ENCODE measurements at places on chromosomes 11 and 22.
A peak's percentile ranks its signal among the peaks of the same experiment; 100 is the strongest.

- no peak for DNase-seq
These were observed 53.5 kb upstream of the SLC35C1 start for GRCh38 chr11:45751430-45751829.

- no peak for DNase-seq
These were observed 7.8 kb downstream of the UCP2 start for GRCh38 chr11:73974604-73975478.

DNA sequence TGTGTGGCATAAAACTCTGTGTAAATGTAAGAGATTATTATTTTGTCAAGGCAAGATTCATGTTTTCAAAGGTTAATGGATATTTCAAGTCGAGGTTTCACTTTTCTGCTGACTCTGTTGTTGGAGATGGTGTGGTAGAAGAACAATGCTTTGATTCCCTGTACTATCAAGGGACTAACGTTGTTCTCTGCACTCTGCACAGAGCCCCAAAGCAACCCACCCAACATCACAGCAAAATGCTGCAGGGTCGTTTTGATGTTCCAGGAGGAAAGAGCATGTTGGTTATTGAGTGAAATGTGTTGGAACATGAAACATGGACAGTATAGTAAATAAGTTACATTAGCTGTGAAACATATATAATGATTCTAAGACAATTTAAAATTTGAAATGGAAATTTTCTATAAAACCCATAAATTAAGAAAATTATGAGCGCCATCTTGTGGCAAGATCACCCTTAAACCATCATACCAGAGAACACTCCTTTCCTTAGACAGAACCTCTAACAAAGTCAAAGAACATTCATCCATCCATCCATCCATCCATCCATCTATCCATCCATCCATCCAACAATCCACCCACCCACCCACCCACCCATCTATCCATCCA, 164.4 kb upstream of the ZBED5 start:
- no peak for DNase-seq

GRCh38 chr11:62554387-62555167, 8.0 kb upstream of the AHNAK start:
- DNase-seq: no peak

DNA sequence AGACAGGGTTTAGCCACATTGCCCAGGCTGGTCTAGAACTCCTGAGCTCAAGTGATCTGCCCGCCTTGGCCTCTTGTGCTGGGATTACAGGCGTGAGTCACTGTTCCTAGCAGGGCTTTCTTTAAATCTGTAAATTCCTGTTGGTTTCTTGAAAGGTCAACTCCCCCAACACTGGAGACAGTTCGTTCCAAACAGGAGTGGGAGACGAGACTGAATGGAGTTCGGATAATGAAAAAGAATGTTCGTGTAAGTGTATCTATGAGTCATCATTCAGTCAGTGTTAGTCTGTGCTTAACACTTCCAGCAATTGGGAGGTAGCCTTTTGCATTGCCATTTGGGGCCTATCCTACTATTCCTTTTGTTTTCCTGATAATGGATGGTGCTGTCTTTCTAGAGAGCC, 10.0 kb upstream of the BACE1-AS start:
- no peak for DNase-seq

- no peak for DNase-seq
These were observed 3.8 kb downstream of the IFITM5 start for GRCh38 chr11:295351-296170.

- no peak for DNase-seq
These were observed 661.4 kb upstream of the FAT3 start for GRCh38 chr11:91563176-91563575.

GRCh38 chr11:75823415-75823814, 8.4 kb downstream of the UVRAG start:
- no peak for DNase-seq

- DNase-seq: no peak
These were observed 25.5 kb downstream of the CHORDC1 start for GRCh38 chr11:90197377-90197776.

DNA sequence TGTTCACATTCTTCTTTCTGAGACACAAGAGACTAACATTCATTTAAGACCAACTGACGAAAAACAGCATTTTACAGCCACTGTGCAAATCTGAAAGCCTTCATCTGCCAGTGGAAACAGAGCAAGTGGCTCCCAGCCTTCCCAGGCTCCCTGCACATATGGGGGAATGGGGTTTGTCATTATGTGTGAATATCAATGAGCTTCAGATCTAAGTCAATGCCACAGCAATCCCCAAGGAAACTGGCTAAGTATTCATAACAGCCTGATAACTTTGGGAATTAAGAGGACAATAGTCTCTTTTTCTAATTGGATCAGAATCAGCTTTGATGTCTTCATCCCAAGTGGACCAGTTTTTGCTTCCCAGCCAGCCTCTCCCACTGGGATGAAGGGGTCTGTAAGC, 66.9 kb downstream of the ABTB2 start:
- no peak for DNase-seq

- no peak for DNase-seq
These were observed 9.4 kb downstream of the LHFPL7 start for GRCh38 chr22:24937114-24937513.

- no peak for DNase-seq
These were observed 29.3 kb downstream of the RRP7A start for GRCh38 chr22:42490243-42490832.

- DNase-seq: no peak
These were observed 232.8 kb downstream of the LARGE1 start for GRCh38 chr22:33687464-33687863.

DNA sequence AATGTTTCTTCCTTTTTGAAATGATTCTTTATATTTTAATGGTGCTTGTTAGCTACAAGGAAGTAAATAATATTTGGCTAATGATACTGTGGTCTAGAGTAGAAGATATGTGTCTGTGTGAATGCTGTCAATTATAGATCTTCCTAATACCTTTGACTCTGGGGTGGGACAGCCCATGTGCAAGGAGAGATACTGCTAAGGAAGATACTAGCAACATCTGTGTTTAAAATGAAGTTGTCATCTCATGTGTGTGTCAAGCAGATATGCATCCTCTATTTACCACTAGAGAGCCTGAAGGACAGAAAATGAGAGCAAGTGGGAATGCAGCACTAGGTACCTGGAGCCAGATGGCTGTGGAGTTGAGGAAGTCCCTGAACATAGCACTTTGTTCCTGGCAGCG, 34.1 kb downstream of the PPME1 start:
- no peak for DNase-seq

DNA sequence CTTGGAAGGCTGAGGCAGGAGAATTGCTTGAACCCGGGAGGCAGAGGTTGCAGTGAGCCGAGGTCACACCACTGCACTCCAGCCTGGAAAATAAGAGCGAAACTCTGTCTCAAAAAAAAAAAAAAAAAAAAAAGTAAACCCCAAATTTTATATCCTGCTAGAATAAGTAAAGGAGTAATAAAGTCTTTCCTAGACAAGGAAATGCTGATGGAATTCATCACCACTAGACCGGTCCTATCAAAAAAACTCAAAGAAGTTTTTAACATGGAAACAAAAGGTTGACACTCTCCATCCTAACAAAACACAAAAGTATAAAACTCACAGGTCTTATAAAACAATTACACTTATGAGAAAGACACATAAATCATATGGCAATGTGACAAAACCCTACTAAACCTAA, 213.9 kb downstream of the SBF2 start:
- DNase-seq: no peak

DNA sequence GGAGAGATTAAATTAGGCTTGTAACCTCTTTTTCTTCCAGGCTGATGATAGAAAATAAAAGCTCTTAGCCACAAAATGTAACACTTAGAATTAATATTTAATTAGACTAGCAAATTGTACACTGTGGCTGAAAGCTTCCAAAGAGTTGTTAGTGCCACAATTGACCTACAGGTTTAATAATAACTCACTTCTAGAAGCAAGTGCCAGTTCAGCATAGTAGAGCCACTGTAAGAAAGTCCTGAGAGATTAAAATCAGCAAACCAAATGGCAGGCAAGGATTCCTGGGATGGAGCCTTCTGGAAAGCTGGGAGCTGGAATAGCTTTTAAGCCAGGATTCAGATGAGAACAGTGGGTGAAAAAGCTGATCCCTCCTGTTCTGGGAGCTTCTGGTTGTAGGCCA, 131.0 kb downstream of the ELP4 start:
- DNase-seq: no peak

GRCh38 chr11:37942081-37942480, 1344.0 kb upstream of the RAG2 start:
- no peak for DNase-seq

GRCh38 chr22:27474711-27475547, 326.6 kb downstream of the MN1 start:
- no peak for DNase-seq

- no peak for DNase-seq
These were observed 58.4 kb upstream of the RASSF10 start for GRCh38 chr11:12950670-12951069.

DNA sequence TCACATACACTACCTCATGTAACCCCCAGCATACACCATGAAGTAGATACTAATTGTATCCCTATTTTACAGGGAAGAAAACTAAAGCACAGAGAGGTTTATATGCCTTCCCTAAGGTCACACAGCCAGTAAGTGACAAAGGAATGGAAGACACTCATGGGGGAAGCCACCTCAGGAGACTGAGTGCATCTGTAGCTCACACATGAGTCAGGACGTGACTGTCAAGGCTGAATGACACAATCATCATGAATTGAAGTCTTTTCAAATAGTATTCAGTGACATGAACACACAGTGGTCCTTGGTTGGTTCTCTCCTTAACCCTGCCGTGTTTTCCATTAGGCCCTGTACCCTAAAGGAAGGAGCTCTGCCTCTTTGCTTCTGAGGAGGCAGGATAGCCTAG, 463.0 kb downstream of the NTM start:
- DNase-seq: no peak

- DNase-seq: no peak
These were observed 56.5 kb upstream of the APOA1 start for GRCh38 chr11:116893906-116894305.

- DNase-seq: no peak
These were observed 184.7 kb downstream of the MIAT start for GRCh38 chr22:26842103-26842502.

GRCh38 chr11:75492181-75492820, 33.4 kb downstream of the GDPD5 start:
- DNase-seq: peak; percentile 43

DNA sequence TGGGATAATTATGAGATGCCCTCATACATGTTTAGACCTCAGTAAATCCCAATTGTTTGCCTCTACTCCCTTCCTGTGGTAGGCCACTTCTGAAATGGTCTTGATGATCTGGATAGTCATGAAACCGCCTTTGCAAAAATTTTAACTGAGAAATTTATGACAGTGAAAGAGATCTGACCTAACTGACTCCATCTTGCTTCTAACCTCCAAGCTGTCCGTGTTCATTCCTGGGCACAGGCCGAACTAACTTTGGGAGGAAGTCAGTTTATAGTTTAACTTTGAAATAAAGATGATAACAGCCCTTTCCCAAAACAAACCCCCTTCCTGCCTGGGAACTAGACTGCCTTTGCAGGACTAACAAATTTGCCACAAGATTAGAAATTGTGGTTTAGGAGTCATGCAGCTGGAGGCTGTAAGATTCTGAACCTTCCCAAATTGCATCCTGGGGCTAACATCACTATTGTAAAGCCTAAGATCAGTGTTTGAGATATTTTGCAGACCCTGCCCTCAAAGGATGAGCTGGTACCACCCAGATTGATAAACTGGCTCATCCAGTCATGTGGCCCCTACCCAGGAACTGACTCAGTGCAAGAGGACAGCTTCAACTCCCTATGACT, 19.9 kb upstream of the CTR9 start:
- DNase-seq: no peak

DNA sequence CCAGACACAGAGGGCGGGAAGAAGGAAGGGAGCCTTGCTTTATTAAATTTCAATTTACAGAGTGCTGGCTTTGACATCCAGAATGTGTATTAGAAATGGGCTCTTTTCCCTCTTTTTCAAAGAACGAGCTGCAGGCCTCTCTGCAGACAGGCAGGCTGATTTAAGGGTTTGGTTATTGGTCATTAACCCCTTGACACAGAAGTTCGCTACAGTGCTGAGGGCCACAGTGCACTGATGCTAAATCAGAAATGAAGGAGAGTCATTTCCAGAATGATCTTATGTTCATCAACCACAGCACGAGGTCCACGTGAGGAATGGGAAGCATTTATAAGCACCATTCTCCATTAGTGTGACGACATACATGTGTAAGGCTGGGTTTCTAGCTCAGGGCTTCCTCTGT, 51.8 kb downstream of the CSNK2A3 start:
- no peak for DNase-seq

DNA sequence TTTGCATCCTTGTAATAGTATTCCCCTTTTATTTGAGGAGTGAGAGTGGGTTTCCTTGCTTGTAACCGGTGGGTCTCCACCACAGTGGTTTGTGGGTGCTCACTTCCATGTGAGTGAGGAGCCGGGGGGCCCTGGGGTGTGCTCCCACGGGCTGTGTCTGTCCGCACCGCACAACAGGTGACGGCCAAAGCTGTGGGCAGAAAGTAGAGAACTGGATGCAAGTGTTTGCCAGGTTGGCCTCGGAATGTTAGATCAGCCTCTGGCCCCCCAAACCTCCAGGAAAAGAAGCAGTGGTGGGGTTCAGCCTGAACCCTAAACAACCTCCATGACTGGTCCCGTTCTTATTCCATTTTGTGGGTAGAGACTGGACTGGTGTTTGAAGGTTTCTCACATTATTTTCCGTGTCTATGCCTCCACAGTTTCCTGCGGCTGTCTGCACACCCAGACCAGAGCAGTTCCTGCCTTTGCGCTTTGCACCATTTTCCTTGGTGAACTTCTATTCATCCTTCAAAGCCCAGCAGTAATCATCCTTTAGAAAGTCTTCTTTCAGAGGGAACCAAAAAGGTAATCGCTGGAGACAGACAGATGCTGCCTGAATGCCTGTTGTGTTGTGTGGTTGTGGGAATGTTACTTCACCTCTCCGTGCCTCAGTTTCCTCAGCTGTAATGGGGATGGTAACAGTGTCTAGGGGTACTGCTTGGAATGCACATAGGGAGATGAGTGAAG, 77.2 kb downstream of the MYEOV start:
- DNase-seq: no peak

DNA sequence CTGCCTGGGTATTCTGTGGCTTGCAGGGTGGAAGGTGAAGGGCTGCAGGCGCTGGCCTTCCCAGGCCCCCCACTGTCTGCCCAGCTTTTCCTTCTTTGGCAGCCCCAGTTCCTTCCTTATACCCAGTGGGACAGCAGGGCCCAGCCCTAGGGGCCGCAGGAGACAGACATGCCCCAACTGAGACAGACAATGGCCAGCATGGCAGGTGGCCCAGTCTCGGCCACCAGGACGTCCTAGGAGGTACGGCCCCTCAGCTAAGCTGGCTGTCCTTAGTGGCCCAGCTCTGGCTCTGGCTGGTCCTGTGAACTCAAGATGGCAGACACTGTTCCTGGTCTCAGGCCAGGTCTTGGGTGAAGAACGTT, 35.9 kb downstream of the RTN4R start:
- DNase-seq: no peak

GRCh38 chr11:90204832-90205646, 17.8 kb downstream of the CHORDC1 start:
- no peak for DNase-seq

DNA sequence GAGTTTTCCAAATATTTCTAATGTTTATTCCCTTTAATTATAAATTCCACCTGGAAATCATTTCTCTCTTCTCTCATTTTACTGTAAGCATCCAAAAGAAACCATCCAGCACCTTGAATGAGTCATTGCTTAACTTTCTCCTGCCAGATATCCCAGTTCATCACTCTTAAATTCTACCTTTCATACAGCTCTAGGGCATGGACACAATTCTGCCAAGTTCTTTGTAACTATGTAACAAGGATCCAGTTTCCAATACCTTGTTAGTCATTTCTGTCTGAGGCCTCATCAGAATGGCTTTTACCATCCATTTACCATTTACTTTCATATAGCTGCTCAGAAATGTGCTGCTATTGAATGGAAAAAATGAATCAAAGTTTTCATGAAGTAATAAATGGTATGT, 455.4 kb upstream of the TENM4 start:
- DNase-seq: no peak

Measured in T-helper 9 cell (primary cell).